Motor neuron (in vitro differentiated cells): ENCODE measurements at places on chromosomes 2 and 18. TPM values are rescaled to one million over a fixed set of nuclear protein-coding genes. Genes with fewer than 3 reads are reported as not detected.

GRCh38 chr18:41036346-41036745 is 918.7 kb upstream of the PIK3C3 start:
- no peak for ATAC-seq

DNA sequence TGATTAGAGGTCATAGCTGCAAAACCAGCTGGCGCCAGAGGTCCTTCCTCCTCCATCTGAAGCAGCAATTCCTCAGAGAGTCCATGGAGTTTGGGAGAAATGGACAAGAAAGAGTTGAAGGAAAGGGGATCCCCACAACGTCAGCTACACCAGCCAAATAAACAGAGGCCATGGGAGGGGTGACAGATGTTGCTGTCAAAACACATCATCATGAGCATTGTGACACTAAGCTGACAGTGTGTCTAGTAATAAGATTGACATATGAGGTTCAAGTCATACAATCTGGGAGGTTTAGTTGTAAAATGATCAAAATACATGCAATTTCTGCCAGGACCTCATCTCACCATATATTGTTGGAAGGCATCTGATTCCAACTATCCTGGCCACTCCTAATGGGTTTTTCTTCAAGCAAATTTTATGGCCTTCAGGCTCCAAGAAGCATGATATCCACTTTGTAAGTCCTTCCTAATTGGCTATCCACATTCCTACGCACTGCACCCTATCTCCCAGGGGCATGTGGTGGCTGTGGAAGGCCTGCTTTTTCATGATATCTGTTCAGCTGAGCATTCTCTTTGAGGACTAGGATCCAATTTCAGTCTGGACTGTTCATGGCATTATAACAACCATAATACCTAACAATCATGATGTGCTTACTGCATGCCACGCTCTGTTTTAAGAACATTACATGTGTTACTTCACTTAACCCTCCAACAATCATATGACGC is 335.0 kb upstream of the ID2 start:
- no peak for ATAC-seq

DNA sequence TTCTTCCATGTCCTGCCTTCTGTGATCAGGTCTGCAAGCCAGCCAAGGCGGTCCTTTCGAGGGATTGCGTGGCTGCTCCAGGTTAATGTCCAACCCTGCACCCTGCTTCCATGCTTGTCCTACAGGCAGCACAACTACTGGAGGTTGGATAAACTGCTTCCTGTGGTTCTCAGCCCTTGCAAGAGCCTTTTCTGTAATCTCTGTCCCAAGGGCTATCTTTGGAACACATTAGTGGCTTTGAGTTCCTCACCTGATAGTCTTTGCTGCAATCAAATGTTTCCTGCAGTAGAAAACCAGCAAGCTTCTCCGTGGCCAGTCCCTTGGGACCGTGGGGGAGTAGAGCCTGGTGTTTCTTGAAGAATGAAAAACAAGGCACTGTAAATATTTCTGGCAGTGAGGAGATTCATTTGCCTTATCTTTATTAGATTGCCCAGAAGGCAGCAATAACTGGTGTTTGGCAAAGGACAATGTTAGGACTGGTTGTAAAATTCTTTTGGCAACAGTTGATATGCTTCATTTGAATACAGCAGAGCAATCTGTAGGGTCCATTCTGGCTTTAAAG is 214.4 kb downstream of the FHOD3 start:
- ATAC-seq = no peak

- no peak for ATAC-seq
Measured at GRCh38 chr18:28736223-28736622, 559.3 kb upstream of the CDH2 start.

GRCh38 chr2:73203055-73203681 is 794 bp downstream of the NOTO start:
- peak; percentile 31 for ATAC-seq

GRCh38 chr2:8154936-8155335 is 526.9 kb upstream of the ID2 start:
- no peak for ATAC-seq

GRCh38 chr18:51028201-51028805 is 1.7 kb upstream of the SMAD4 start:
- ATAC-seq = no peak

Gene CD226
- 0.28 and 0.68 TPM in 2 replicates for total RNA-seq

Gene EFHD1
- 22.1 and 23.0 TPM in 2 replicates for total RNA-seq

Gene RIT2
- total RNA-seq = 0.52 TPM in 1 of 2 replicates, not detected in the other

Gene RAMP1
- total RNA-seq = 1.0 and 1.1 TPM in 2 replicates

Gene LYG1
- total RNA-seq = 0.38 and 1.1 TPM in 2 replicates

Gene FBXO36
- 3.7 and 4.9 TPM in 2 replicates for total RNA-seq

Gene CHRND
- 0.05 and 0.13 TPM in 2 replicates for total RNA-seq

Gene CHN1
- total RNA-seq = 106 and 109 TPM in 2 replicates
